ENCODE measurements at places on chromosomes 4 and X.

- no peak for DNase-seq
Observed at GRCh38 chr4:41749631-41750039, 1.1 kb upstream of the PHOX2B start.

- peak; percentile 80 for DNase-seq
Observed at GRCh38 chrX:53284684-53285447, 3.5 kb upstream of the IQSEC2 start.

- DNase-seq: no peak
Observed at GRCh38 chr4:112633477-112634235, 3.1 kb downstream of the ZGRF1 start.

GRCh38 chr4:48110452-48110978 is 23.5 kb downstream of the TXK start:
- DNase-seq: no peak

DNA sequence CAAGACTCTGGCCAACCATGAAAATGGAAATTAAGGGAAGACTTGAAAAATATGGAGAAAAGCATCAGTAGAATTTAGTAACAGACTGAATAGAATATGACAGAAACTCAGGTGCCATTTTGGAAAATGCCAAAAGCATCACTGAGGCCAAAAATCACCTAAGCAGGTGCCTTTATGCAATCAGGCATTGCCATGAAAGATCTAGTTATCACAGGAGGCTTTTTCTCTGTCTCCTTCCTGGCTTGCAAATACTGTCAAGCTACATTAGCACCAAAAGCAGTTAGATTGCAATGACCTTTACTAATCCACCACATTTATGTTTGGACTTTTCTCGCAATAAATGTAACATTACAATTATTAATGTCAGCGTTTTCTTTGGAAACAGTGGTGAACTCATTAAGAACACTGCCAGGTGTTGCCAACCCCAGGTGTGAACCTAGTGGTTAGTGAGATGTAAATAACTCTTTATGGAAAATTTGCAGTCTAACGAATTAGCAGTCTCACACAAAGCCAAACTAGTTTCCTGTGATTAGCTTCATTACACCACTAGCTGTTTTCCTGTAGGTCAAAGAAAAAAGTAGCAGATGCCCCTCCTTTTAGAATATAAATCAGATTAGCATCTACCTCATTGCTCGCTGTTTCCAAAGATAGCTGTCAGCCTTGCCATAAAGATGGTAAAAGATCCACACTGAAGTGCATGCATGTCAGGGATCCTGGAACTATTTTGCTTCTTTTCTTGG is 1568.4 kb upstream of the TENM3 start:
- DNase-seq: no peak

GRCh38 chr4:36164900-36165630 is 79.2 kb downstream of the ARAP2 start:
- DNase-seq: no peak

- no peak for DNase-seq
Observed at GRCh38 chr4:121686255-121686654, 10.5 kb downstream of the ANXA5 start.

DNA sequence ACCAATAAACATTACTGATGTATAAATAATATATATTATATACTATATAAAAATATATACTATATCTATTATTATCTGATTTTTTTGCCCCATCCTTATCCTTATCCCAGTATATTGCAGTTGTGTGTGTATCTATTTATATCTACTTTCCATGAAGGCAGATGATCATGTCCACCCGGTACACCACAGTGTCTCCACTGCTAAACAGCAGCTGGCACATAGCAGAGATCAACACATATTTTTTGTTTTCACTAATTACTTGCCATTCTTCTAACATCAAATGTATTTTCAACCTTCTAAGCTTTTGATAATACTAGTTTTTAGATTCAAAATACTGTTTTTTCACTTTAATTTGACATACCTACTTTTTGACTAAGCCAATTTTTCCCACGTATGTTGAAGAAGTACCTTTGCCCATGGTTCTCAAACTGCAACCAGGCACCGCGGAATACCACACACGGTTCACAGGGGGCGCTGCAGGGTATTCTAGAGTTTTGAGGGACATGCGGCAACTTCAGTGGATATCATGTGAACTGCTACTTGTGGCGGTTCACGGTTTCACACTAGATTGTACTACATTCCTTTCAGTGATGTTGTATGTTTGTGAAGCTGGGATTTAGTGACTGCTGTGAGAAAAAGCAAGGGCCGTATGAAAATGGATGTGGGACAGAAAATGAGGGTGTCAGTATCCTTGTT is 182.5 kb upstream of the NPY2R start:
- no peak for DNase-seq

GRCh38 chrX:21167011-21167410 is 207.2 kb upstream of the CNKSR2 start:
- no peak for DNase-seq

GRCh38 chr4:139808808-139809756 is 143.5 kb downstream of the MGST2 start:
- DNase-seq: no peak

GRCh38 chr4:14446311-14446710 is 556.0 kb upstream of the CPEB2 start:
- no peak for DNase-seq

DNA sequence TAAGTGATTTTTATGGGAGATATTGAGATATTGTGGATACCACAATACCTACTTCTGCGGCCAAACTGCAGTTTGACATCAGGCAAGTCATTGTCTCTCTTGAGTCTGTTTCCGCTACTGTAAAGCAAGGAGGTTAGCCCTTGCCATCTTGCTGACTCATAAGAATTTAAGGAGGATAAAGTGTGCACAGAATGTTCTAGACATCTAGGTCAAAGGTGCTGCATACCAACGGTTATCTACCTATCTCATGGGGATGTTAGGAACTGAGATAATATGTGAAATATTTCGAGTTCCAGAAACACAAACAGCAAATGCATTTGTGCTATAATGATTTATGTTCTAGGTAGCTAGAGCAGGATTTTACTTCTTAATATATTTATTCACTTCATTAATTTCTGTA is 211.5 kb upstream of the NR3C2 start:
- no peak for DNase-seq

DNA sequence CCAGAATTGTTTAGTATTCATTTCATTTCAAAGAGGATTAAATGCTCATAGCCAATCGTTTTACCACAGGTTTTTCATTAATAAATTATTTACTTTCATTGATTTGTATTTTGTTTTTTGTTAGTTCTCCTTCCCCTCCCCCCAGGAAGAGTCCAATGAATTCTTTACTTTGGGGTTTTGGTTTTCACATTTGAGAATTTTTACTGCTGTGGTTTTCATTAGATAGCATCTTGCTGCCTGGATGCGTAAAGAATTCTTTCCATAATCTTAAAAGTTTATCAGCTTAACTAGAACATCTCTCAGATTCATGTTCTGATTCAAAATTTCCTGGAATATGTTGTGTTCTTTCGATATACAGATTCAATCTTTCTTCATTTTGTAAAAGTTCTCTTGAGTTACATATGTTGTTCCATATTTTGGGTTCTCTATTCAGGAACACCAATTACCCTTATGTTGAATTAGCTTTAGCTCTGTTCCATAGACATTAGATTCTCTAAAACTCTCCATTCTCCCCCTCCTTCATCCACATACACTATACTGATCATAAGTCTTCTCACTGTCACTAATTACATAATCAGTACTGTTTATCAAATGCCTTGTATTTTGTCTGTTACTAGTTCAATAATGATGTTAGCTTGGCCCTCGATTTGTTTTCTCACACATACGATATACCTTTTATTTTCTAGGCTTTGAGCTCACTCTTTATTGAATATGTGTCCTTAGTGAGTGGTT is 184.4 kb downstream of the CAMK2D start:
- DNase-seq: no peak

DNA sequence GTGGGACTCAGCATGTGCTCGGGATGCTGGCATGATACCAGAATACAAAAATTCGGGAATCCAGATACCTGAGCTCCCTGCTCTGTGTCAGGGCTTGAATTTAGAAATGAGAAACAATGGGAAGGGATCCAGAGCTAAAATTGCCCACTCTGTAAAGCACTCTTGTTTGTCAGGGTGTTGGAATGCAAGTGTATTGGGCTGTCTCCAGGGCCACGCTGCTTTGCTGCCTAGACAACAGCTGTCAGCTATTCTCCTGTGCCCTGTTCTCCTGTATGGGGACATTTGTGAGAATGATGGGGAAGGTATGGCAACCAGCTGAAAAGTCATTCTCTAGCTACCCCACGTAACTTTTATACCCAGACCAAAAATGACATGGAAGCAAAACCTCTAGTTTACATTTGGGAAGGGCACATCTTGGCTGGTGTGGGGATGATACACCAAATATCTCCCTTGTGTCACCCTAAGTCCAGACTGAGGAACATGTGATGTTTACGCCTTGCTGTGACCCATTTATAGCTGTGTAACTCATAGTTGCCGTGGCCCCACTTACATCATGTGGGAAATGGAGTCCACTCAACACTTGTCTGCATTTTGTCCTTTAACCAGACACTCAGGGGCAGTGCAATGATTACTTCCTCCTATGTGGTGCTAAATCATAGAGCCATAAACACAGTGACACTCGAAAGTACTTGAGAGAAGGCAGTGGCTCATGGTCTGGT is 46.6 kb downstream of the SMPX start:
- DNase-seq: no peak

- no peak for DNase-seq
Observed at GRCh38 chrX:130082244-130083106, 27.8 kb downstream of the ELF4 start.

DNA sequence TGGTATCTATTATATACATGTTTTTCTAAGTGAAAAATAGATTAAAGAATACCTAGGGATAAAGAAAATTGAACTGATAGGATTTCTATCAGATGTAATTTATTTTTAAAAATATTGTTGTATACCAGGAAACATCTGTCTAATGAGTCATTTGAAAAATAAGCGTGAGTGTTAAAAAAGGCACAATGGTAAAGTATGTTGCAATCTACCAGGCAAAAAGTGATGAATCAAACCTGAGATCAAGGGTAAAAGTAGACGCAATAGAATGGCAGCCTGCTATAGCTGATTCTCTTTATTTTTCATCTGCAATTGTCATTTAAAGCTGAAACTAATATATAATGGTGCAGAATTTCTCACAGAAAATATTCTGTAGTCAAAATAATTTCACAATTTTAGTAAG is 1119.6 kb downstream of the PCDH18 start:
- DNase-seq: no peak

DNA sequence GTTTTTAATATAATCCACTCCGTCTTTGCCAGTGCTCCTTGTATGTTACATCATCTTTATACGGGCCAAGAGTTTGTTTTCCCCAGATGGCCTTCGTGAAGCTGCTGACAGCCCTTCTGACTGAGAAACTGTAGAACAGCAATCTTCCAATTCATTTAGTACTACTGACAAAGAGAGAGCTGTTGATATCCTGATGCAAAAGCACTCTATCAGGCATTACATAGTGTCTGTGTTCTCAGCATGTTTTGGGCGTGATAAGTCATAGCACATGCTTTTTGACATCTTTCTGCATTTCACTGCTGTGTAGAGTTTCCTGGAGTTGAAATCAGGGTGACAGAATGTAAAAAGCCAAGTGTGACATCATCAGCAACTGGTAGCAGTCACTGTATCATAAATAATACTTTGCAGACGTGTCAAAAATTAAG is 746.3 kb upstream of the FAM241A start:
- no peak for DNase-seq

DNA sequence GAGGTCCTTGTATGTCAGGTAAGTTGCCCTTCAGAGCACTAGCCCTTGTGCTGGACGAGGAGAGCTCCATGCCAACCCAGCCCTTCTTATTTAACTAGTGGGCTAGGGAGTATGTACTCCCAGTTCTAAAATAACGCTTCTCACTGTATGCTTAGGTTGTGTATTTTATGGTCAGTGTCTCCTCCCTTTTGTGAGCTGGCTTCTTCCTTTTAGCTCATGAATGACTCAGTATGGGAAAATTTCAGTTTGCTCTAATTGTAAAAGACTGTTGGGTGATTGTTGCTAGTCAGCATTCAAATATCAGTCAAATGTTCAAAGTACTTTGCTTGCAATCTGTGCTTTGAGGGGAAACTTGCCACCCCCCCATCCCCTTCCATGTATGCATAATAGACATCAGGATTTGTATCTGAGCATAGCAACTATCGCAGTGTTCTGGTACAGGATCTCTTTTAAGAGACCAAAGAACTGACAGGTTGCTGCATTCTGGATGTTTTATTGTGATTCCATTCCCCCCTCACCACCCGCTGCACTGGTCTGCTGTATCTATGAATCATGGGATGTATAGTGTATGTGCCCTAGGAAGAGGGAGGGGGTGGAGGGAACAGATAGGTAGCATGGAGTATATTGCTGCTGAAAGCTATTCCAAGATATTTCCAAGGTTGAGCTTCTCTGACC is 34.7 kb downstream of the DLG3 start:
- DNase-seq: no peak

GRCh38 chrX:17590892-17591740 is 146.2 kb upstream of the SCML1 start:
- peak; percentile 70 for DNase-seq

- no peak for DNase-seq
Observed at GRCh38 chrX:153537526-153538295, 20.3 kb downstream of the ATP2B3 start.

DNA sequence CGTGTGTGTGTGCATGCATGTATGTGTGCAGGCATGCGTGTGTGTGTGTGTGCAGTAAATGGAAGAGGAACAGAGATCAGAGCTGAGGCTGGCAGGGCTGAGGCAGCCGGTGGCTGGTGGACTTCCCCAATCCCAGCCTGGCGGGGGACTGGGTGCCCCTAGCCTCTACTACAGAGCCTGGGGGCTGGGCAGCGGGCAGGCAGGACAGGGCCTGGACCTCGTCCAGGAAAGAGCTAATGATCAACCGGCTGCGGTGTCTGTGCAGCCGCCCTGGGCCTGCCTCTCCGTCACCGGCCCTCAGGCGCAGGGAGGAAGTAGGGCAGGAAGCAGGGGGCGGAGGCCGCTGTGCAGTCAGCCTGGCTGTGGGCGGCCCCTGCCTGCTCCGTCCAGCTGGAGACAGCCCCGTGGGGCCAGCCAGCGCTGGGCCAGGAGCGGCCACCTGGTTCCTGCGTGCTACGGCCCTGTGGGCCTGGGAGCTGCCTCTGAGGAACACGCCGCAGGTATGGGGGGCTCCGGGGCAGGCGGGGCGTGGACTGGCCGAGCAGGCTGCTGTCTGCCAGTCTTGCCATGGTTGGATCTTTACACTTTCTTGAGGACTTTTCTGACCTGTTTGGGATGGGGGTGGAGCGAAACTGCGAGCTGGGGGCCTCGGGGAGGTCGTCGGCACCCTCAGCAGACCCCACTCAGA is at the start of gene SH3TC1:
Gene SH3TC1 (plus strand): TSS at position 385 of the 688 bp plus-strand sequence. CDS start 5,905 bp downstream, outside the sequence.
- peak; percentile 88 for DNase-seq

GRCh38 chr4:81482326-81482725 is 10.6 kb upstream of the RASGEF1B start:
- no peak for DNase-seq

DNA sequence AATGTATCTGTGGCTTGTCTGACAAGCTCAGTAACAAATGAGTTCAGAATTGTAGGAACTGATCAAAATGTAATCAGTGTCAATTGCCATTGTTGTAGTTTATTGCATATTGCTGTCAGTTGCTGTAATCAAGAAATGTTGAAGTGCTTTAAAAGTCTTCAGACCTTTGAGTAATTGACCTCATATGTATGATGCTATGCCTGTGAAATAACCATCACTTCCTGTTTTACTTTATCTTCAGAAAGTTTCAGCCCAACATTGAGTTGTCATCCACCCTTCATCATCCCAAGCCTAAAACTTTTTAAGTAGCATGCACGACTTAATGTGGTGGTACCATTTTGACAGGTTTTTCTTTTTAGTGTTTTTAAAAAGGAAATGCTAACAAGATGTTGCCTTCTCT is 212.4 kb downstream of the ARHGAP10 start:
- DNase-seq: no peak

GRCh38 chr4:4182835-4183568 is 43.7 kb downstream of the OTOP1 start:
- no peak for DNase-seq

- no peak for DNase-seq
Observed at GRCh38 chrX:72540318-72540717, 32.3 kb downstream of the HDAC8 start.
